ENCODE measurements at places on chromosomes 2 and 18.

- no peak for DNase-seq
Measured at GRCh38 chr2:203714112-203714511, 7.7 kb downstream of the CD28 start.

GRCh38 chr2:78457269-78457668 lies 568.2 kb upstream of the REG3G start:
- no peak for DNase-seq

GRCh38 chr2:234451852-234452625 lies 44.8 kb downstream of the ARL4C start:
- no peak for DNase-seq

DNA sequence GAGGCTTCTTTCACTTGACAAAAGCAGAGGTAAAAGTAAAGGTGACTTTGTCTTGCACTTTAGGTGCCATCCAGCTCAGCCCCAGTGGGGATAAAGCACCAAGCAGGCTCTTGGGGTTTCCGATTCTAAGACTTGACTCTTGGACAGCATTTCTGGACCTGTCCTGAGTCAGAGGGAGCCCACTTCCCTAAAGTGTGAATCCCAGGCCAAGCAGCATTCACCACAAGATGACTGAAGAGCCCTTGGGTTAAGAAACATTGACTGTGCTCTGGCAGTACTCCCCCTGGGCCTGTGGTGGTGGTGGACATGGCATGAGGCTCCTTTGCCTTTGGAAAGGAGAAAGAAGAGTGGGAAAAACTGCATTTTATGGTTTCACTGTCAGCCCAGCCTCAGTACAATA lies 638.0 kb upstream of the VRK2 start:
- peak; percentile 67 for DNase-seq

DNA sequence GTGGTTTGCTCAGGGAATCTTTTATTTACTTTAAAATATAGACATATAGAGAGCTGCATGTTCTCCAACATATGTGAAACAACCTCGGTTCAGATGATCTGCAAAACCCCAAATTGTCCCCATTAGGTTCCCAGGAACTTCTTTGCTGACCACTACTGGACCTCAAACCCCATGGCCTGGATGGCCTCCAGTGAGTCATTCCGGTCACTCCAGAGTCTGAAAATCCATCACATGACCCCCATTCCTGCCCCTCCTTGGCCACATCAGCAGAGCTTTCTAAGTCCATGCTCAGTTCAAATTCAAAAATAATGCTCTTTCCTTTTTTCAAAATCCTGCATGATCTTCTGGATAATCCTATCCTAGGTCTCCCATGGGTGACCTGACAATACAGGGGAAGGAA lies 271.0 kb downstream of the TNS1 start:
- no peak for DNase-seq

- DNase-seq = no peak
Measured at GRCh38 chr18:59211629-59212028, 8.3 kb upstream of the GRP start.

GRCh38 chr18:407191-407590 lies 93.3 kb downstream of the COLEC12 start:
- DNase-seq = no peak

- DNase-seq = no peak
Measured at GRCh38 chr2:239132156-239132709, 268.6 kb downstream of the HDAC4 start.

DNA sequence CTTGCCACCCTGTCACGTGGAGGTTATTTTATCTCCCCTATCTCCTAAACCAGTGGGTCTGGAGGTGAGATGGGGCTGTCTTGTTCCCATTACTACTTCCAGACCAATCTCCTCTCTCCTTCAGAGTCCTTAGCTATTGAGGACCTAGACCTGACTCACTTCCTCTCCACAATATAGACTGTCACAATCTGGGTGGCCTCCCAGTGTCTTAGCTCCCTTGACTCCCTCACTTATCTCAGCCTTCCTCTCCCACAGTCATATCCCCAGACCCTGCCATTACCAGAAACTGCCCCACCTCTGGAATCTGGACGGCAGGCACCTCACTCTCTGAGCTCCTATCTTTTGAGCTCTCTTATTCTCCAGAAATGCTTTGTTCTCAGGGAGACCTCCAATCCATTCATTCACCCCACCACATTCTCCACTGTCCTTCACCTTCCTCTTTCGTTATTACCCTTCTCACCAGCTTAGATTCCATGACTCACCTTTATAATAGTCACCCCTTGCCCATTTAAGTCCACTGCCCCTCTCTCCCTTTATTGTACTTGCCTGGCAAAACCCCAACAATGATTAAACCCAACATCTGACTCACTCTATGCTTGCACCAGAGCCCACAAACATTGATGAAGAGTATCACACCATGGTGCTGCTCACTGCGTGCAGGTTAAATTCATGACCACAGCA lies 23.3 kb upstream of the SIX3 start:
- no peak for DNase-seq

DNA sequence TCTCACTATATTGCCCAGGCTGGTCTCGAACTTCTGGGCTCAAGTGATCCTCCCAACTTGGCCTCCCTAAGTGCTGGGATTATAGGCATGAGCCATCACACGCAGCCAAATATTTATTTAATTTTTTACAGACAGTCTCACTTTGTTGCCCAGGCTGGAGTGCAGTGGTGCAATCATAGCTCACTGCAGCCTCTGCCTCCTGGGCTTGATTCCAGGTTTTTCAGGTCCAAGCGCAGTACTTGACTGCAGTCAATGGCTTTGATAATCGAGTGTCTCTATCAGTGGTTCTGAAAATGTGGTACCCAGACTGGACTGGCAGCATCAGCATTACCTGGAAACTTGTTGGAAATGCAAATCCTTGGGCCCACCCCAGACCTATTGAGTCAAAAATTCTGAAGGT lies 63.1 kb downstream of the PLB1 start:
- no peak for DNase-seq

DNA sequence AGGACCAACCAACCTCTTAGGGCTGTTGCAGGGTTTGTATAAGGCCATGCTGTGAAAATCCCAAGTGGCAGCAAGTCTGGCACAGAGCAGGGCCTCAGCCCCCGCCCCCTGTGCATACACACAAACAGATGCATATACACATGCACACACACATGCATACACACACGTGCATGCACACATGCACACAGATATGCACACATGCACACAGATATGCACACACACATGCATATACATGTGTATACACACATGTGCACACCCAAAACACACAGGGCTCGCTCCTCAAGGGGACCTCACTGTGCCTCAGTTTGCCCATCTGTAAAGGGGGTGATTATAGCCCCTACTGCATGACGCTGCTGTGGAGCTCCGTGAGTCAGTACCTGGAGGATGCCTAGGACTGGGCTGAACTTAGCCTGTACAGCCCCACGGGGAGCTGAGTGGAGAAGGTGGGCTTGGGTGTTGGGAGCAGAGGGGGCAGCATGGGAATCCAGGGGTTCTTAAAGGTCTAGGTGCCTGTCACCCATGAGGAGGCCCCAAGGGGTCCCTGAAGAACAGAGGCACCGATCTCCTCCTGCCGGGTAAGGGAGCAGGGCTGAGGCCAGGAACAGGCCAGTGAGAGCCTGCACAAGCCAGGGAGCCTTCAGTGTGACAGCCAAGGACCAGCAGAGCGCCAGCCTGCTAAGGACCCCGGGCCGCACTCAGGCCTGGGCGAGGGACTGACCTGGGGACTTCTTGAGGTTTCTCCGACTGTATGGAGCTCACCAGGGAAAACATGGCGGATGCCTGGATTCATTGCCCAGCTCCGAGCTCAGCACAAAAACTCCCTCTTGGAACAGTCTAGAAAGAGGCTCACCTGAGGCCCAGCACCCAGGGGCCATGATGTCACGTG lies 24.0 kb upstream of the ALPI start:
- DNase-seq = no peak

DNA sequence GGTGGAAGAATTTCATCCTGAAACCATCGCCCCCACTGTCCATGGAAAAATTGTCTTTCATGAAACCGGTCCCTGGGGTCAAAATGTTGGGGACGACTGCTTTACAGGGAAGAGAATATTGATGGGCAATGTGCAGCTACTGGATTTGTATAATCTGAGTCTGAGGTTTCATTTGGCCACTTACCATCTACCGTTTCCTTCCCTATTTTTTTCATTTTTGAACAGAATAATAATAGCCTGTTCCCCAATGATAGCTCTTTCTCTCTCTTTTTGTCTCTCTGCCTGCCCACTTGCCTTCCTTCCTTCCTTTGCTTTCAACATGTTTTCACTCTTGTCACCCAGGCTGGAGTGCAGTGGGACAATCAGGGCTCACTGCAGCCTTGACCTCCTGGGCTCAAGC lies 78.3 kb upstream of the TLK1 start:
- no peak for DNase-seq

GRCh38 chr18:37299471-37300304 lies 265.9 kb downstream of the CELF4 start:
- peak; percentile 26 for DNase-seq

DNA sequence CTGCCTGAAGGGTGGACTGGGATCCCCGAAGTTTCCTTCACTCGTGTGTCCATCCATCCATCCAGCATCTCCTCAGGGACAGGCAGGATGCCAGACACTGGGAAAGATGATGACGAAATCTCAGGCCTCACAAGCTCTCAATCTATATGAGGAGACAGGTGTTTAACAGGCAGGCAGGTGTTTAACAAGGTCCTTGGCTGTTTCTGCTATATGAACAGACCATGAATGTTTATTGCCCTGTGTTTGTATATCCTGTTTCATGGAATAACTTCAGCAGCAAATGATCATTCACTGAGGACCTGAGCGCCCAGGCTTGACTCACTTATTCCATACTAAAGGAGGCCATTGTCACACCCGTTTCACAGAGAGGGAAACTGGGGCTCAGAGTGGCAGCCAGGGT lies 685.8 kb upstream of the HS6ST1 start:
- DNase-seq = no peak

DNA sequence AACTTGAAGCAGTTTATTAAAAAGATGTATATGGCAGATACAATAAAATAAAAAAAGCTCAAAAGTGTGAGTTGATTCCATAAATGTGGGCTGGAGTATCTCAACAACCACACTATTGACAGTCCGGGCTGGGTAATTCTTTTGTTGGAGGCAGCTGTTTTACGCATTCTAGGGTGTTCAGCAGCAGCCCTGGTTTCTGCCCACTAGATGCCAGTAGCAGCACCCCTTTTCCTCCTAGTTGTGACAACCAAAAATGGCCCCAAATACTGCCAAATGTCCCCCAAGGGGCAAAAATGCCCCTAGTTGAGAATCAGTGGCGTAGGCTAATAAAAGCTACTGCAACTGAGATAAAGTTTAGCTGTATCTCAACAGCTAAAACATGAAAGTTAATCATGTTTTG lies 44.8 kb downstream of the CHMP3 start:
- peak; percentile 7 for DNase-seq

DNA sequence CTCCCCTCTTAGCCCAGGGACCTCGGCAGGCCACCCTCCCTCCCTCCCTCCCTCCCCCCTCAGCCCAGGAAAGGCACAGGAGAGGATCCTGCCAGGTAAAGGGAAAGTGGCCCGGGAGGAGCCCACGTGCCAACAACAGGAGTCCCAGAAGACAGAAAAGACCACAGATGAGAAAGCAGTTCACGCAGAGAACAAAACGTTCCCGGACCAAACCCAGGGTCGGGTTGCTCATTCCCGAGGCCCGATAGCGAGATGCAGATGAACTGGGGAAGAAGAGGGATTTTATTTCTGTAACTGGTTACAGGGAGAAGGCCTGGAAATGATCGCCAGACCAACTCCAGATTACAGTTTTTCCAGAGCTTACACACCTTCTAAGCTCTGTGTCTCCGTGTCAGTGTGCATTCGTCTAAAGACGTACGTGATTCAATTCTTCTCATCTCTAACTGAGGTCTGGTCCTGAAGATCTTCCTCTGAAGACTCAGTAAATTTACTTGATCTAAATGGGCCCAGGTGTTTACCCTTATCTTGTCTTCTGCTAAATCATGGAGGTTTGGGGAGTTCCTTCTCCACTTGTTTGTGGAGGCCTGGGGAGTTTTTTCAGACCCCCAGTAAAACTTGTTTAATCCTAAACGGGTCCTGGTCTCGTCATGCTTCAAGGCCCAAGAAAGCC lies 807 bp upstream of the NEU4 start:
- no peak for DNase-seq

- DNase-seq = no peak
Measured at GRCh38 chr2:140639628-140640027, 1491.2 kb downstream of the LRP1B start.

DNA sequence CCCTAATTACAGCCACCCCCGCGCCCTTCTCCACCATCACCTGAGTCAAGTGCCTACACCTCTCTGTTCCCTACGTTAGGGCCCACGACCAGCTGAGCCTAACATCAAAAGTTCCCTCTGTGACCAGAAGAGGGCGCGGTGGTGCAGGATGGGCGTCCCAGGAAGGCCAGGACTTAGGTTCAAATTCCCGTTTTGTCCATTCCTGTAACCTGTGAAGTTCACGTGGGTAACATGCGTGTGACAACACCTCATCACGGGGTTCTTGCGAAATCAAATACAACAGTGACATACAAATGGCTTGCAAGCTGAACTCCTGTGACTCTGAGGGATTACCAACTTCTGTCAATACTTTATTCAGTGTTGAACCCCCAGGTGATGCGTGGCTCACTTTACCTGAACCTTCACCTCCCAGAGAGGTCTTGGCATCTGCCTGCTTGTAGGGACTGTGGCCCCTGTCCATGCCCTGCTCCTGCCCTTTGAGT lies 207.9 kb downstream of the ARL4C start:
- DNase-seq = peak; percentile 75

DNA sequence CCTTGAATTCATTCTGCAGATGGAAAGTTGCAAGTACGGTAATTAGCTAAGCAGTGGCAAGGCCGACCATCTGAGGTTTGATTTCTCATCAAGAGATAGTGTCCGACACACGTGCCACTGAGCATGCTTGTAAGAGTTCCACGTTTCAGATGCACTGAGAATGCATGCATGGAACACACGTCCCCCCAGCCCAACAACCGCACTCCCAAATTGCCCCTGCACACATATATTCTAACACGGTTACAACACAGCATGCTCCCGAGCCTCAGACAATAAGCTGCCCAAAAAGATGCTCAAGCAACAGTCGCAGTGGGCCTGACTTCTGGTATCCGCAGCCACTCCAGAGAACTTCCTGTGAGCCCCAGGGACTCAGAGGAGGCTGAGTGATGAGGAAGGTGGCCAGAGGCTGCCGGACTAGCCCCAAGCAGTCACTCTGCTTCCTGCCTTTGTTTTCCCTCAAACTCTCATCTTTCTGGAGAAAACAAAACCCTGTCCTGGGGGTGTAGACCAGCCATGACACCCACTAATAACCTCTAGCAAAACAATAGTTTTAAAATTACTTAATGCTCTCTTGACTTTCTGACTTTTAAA lies 204.0 kb downstream of the TGIF1 start:
- no peak for DNase-seq

GRCh38 chr18:57150828-57151227 lies 3.9 kb downstream of the BOD1L2 start:
- DNase-seq = no peak

- peak; percentile 81 for DNase-seq
Measured at GRCh38 chr2:9984217-9984739, 32.8 kb downstream of the GRHL1 start.

DNA sequence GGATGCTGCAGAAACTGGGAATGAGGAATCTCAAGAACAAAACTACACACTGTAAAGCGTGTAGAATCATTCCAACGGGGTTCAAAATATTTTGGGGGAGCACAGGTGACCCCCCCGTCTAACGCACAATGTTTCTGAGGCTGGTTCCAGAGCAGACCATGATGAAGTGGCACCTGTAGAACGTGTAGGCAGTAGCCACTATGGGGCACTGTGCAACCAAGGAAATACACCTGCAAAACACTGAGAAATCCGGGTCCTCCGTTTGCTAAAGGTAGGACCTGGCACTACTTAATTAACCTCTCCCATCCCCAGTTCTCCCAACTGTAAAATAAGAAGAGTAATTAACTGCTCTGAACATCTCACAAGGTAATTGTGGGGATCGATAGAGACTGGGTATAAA lies 22.6 kb downstream of the ST6GAL2 start:
- DNase-seq = no peak
